CD4-positive, alpha-beta T cell (primary cell): ENCODE measurements at places on chromosomes 2 and 18.

GRCh38 chr2:65464604-65465003 lies 32.2 kb upstream of the SPRED2 start:
- H3K27me3 ChIP-seq = no peaks in the 10 kb centered on the region
- H3K4me1 ChIP-seq = no peaks in the 10 kb centered on the region

DNA sequence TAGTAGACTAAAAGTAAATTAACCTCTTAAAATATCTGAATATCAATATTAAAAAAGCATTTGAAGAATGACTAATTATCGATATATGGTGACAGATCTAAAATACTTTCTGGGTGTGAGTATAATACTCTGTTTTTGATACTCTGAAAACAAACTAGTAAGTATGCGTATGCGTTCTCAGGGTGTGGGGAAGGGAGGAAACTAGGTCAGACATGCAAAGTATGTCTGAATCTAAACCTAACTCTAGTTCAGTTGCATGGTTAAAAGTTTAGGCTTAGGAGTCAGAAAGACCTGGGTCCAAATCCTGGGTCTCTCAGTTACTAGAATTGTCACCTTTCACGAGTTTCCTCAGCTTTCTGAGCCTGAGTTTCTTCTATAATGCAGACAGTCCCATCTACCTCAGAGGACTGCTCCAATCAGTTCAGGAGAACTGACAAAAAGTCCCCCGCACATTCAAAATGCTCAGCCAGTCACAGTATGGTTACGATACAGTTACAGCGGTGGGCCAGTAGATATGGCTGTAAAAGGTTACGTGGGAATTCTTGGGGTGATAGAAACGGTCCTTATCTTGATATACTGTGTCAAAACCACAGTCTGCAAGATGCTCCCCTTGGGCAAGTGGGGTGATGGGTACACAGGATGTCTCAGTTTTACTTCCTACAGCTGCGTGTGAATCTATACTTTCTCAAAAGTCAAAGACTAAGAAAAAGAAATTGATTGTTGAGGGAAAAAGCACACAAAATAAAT lies 29.2 kb downstream of the UNC50 start:
- H3K27me3 ChIP-seq = no peaks in the 10 kb centered on the region
- H3K4me1 ChIP-seq = peaks cover 31% of the 10 kb centered on the region
- peak; percentile 33 for DNase-seq
- H3K4me3 ChIP-seq = no peak overlapping the region
- peak overlapping the region; percentile 85 for H3K27ac ChIP-seq

- H3K27ac ChIP-seq = no peak overlapping the region
- DNase-seq = no peak
- no peak overlapping the region for H3K4me3 ChIP-seq
- no peaks in the 10 kb centered on the region for H3K4me1 ChIP-seq
- H3K36me3 ChIP-seq = no peaks in the 10 kb centered on the region
- H3K27me3 ChIP-seq = no peaks in the 10 kb centered on the region
These were observed 26.1 kb upstream of the MMADHC start for GRCh38 chr2:149613704-149614103.

DNA sequence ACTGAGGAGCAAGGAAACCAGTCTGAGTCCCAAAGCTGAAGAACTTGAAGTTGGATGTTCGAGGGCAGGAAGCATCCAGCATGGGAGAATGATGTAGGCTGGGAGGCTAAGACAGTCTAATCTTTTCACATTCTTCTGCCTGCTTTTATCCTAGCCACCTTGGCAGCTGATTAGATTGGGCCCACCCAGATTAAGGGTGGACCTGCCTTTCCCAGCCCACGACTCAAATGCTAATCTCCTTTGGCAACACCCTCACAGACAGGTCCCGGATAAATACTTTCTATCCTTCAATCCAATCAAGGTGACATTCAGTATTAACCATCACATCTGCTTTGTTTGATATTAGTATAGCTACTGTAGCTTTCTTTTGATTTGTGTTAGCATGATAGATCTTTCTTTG lies 27.1 kb downstream of the VRK2 start:
- no peak overlapping the region for H3K4me3 ChIP-seq
- no peak for DNase-seq
- H3K36me3 ChIP-seq = no peaks in the 10 kb centered on the region
- no peaks in the 10 kb centered on the region for H3K4me1 ChIP-seq
- no peaks in the 10 kb centered on the region for H3K27me3 ChIP-seq
- H3K27ac ChIP-seq = no peak overlapping the region

DNA sequence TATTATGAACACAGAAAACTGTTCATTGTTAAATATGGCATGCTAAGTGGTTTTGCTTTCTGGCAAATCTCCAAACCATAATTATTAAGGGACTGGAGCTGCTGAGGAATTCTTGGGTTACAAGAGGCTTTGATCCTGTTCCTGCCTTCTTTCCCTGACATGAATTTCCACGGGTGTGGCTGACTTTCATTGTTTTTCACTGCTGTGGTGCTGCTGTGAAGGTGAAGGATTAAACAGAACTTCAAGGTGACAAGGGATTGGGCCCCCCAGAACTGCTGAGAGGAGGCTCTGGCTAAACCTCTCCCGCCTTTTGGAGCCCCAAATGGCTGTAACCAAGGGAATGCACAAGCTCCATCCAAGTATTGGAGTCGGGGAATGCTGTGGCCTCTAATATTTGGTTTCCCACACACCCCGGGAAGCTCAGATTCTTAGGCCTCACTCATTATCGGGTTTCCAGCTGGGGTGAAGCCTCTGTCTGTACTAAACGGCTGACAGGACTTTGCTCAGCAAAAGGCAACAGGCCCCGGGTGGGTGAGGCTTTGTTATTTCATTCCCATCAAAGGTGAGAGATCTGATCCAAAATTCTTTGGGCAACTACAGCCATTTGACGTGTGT lies 29.0 kb upstream of the ZFP36L2 start:
- no peaks in the 10 kb centered on the region for H3K4me1 ChIP-seq
- peaks cover 13% of the 10 kb centered on the region for H3K36me3 ChIP-seq
- DNase-seq = no peak
- no peak overlapping the region for H3K27ac ChIP-seq

- DNase-seq = no peak
- H3K27ac ChIP-seq = no peak overlapping the region
- no peaks in the 10 kb centered on the region for H3K4me1 ChIP-seq
- no peaks in the 10 kb centered on the region for H3K36me3 ChIP-seq
- no peaks in the 10 kb centered on the region for H3K27me3 ChIP-seq
These were observed 293.9 kb upstream of the ERBB4 start for GRCh38 chr2:212832211-212833195.

DNA sequence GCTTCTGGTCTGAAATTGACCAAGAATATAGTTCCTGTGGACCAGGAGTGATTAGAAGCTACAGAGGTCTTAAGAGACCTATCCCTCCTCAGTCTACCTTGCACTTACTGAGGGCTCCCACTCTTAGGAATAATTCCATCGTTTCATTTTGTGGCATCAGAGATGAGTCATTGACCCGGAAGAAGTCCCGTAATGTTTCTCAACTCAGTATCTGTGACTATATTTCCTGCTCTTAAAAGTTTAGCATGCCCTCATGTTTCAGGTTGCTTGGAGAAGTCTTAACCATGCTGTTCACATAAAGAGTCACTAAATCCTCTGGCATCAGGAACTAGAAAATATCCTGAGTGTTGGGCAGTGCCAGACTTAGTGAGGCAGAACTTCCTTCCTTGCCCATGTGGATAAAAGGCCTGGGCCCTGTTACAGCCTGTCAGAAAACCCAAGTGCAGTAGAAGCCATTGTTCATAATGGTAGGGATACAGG lies at the start of gene IL36A:
Gene IL36A (plus strand): TSS at position 430 of the 480 bp plus-strand sequence. CDS start 413 bp downstream, outside the sequence.
- no peak within 1 kb of the TSS for H3K4me3 ChIP-seq
- H3K27me3 ChIP-seq = no peaks in the 10 kb centered on the region
- no peaks in the 10 kb centered on the region for H3K36me3 ChIP-seq
- H3K4me1 ChIP-seq = no peaks in the 10 kb centered on the region
- no peak within 1 kb of the TSS for H3K27ac ChIP-seq

DNA sequence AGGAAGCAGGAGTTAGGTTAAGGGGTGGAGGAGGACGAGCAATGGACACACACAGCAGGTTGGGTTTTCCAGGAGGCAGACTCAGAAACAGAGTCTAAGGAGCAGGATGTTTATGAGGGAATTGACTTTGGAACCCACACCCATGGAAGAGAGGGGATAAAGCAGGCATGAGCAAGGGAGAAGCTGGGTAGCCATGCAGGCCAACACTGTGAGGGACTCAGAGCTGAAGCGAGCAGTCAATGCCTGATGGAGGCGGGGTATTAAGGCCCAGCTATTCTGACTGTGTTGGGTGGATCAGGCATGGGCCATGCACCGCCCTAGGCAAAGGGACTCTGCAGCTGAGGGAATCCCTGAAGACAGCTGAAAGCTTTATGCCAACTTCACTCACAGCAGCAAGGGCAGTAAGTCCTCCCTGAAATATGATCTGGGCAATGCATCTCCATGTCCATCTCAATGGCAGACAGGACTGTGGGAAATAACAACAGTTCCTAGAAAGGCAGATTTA lies 37.6 kb downstream of the TEX51 start:
- H3K4me1 ChIP-seq = no peaks in the 10 kb centered on the region
- no peaks in the 10 kb centered on the region for H3K27me3 ChIP-seq
- DNase-seq = no peak
- H3K4me3 ChIP-seq = no peak overlapping the region

DNA sequence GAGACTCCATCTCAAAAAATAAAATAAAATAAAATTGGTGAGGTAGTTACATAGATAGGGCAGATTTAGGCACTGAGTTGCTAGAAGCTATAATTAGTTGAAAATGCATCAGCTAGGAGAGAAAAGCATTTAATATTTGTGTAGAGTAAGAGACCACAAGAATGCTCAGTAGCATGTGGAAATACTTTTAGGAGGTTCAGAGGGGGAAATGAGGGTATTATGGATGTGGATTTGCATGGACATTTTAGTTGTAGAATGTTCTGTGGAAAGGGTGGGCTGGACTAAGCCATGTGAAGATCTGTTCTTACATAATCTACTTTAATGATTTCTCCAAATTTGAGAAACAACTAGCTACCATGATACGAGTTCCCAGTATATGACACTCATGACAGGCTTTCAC lies 95.5 kb downstream of the ATP9B start:
- H3K27me3 ChIP-seq = no peaks in the 10 kb centered on the region
- no peaks in the 10 kb centered on the region for H3K4me1 ChIP-seq
- H3K27ac ChIP-seq = no peak overlapping the region
- no peak for DNase-seq
- H3K36me3 ChIP-seq = peaks cover 43% of the 10 kb centered on the region

GRCh38 chr2:64681479-64681967 lies 27.8 kb upstream of the SERTAD2 start:
- no peaks in the 10 kb centered on the region for H3K36me3 ChIP-seq
- H3K27ac ChIP-seq = no peak overlapping the region
- no peak overlapping the region for H3K4me3 ChIP-seq
- DNase-seq = no peak
- peaks cover 9% of the 10 kb centered on the region for H3K4me1 ChIP-seq
- H3K27me3 ChIP-seq = no peaks in the 10 kb centered on the region

- no peaks in the 10 kb centered on the region for H3K36me3 ChIP-seq
- no peak overlapping the region for H3K27ac ChIP-seq
- H3K4me1 ChIP-seq = peaks cover 30% of the 10 kb centered on the region
- no peak for DNase-seq
These were observed 2.5 kb upstream of the NPAS2 start for GRCh38 chr2:100817388-100817985.

DNA sequence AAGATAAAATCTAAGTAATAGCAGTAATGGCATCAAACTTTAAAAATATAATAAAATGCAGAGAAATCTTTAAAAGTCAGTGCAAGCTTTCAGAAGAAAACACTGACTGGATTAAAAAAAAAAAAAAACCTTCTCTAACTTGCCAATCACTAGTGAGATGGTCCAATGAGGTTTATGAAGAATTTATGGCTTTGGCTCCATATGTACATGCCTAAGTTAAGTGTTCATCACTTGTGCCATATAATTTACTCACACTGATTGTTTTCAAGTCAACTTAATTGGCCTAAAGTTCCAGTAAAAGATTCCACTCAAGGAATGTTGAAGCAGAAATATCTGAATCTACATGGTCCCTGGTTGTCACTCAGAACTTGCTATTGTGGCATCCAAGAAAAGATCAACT lies 40.7 kb upstream of the RAB27B start:
- H3K4me1 ChIP-seq = no peaks in the 10 kb centered on the region
- no peak for DNase-seq
- no peak overlapping the region for H3K4me3 ChIP-seq
- H3K27ac ChIP-seq = no peak overlapping the region
- H3K27me3 ChIP-seq = no peaks in the 10 kb centered on the region

DNA sequence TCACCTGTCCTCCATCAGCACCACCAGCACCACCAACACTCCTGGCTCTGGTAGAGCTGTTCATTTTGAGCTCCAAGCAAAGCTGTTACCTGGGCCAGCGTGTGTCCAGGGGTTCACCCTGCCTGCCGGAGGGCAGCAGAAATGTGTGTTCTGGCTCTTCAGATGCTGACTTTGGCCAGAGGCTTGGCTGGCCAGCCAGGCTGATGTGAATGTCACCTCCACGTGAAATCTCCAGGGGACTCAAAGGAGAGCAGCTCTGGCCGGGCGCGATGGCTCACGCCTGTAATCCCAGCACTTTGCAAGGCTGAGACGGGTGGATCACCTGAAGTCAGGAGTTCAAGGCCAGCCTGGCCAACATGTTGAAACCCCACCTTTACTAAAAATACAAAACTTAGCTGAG lies 33.5 kb downstream of the CIB4 start:
- H3K4me1 ChIP-seq = peaks cover 17% of the 10 kb centered on the region
- no peak overlapping the region for H3K27ac ChIP-seq
- no peaks in the 10 kb centered on the region for H3K36me3 ChIP-seq
- no peak for DNase-seq
- H3K27me3 ChIP-seq = peaks cover under 1% of the 10 kb centered on the region
- H3K4me3 ChIP-seq = no peak overlapping the region

DNA sequence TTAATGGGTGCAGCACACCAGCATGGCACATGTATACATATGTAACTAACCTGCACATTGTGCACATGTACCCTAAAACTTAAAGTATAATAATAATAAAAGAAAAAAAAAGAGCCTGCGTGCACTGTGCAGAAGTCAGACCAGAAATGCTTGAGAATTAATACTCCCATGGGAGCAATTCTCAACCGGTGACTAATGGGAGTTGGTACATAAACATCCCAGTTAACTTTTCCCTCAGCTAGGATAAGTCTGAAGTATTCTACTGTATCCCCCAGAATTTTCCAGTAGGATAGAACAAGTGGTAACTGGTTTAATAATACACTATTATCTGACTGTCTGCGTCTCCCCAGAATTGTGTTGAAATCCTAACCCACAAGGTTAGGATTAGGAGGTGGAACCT lies 113.6 kb upstream of the COL5A2 start:
- no peaks in the 10 kb centered on the region for H3K27me3 ChIP-seq
- H3K4me1 ChIP-seq = peaks cover 6% of the 10 kb centered on the region
- H3K27ac ChIP-seq = no peak overlapping the region

GRCh38 chr2:27227501-27227900 lies 10.3 kb downstream of the CAD start:
- no peak overlapping the region for H3K27ac ChIP-seq
- no peak overlapping the region for H3K4me3 ChIP-seq
- H3K4me1 ChIP-seq = no peaks in the 10 kb centered on the region
- no peaks in the 10 kb centered on the region for H3K27me3 ChIP-seq
